ENCODE measurements at places on chromosomes 11 and 22.

DNA sequence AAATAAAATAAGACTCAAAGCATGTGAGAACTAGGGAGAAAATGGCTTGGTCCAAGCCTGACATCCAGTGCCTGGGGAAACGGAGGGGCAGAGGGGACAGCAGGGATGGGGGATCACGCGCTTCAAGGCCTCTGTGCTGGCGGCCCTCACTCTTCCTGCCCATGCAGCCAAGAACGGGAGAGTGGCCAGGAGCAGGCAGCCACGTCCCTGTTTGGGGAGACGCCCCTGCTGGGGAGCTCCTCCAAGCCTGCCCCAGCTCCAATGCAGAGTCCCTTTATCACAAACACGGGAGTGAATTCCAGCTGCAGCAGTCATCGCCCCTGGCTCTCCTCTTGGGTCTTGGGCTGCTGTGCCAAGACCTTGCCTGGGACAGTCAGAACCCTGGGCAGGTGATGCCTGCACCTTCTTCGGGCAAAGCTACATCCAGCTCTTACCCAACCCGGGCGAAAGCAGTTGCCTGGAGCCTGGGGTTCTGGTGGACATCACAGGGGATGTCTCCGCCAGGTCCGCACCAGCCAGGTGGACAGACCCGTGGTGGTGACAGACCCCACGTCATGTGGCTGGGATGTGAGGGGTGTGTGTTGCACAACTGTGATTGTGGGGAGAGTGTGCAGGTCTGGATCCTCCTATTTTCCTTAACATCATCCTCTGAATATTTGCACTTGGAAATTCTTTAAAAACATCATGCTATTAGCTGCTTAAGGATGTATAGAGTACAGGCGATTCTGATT lies 1391.3 kb downstream of the BRD1 start:
- DNase-seq, result no peak

DNA sequence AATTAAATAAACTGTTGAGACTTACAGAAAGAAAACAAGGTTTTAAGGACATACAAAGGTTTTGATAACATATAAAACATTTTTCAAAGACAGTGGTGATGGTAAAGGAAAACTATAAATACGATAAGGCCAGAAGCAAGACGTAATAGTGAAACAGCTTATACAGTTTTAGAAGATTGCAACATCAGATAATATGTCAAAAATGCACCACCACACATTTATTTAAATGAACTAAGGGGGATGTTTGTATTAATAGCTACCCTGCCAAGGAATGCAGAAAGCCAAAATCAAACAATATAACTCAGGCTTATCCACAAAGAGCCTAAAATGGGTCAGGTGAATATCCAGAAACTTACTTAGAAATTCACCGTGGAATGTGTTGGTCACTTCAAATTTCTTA lies 981.6 kb upstream of the FAT3 start:
- DNase-seq, result no peak

DNA sequence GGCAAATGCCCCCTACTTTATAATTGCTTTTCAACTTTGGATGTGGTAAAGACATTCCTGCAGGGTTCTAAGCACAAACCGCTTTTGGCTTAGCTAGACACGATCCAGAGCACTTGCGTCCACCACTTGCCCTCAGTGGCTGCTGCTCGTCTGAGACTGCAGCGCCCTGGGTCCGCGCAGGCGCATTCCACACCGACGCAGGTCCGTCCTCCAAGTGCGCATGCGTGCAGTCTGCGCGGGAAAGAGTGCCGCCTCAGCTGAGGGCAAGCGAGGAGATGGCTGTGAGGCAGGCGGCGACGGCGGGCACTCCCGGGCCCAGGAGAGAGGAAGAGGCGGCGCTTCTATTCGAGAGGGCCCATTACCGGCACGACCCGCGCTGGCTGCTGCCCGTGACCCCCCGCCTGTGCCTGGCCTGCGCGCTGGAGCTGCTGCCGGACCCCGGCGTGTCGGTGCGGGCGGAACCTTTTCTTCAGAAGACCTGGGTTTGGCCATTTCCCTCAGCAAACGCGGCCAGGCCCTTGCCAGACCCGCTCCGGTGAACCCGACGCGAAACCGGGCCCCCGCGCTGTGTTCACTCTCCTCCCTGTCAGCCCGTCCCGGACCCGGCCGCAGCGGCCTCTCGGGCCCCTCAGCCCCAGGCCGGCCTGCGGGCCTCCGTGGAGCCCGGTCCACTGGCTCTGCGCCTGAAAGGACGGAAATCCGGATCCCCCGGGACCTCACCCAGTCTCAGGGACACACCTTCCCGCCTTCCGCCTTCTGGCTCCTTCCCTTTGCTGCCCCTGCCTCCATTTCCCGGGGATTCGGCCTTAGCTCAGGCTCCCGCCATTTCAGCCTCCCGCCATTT lies at the start of gene MEI1:
MEI1 (plus strand) TSS at position 240 of the 844 bp plus-strand sequence; CDS start at position 276, 36 bp downstream.
- peak; percentile 92 for DNase-seq

DNA sequence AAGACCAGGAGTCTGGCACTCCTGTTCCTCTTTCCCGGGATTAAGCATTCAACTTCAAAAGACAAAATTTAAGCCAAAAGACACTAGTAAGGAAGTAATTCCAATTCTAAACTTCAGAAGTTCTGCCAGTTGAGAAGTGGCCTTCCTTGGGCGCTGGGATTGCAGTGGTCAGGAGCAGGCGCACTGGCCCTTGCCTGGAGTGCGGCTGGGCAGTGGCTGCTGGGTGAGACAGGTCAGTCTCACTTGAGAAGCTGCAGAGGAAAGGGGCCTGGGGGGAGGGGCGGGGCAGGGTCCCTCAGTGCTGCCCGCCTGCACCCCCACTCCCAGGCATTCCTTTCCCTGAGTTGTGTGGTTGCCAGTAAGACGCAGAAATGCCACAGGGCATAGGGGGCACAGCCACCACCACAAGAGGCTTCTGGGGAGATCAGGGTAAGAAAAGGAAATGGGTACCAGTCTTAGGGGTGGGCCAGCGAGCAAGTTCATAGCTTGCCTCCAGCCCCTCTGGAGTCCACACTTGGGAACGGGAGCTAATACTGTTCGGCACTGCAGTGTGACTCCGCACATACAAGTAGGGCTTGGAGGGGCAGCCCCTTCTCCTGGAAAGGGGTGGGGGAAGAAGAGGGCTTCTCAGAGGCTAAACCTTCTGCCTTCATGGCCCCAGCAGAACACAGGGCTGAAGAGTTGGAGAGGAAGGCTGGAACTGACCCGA lies 5.5 kb downstream of the MRPL49 start:
- DNase-seq, result no peak

DNA sequence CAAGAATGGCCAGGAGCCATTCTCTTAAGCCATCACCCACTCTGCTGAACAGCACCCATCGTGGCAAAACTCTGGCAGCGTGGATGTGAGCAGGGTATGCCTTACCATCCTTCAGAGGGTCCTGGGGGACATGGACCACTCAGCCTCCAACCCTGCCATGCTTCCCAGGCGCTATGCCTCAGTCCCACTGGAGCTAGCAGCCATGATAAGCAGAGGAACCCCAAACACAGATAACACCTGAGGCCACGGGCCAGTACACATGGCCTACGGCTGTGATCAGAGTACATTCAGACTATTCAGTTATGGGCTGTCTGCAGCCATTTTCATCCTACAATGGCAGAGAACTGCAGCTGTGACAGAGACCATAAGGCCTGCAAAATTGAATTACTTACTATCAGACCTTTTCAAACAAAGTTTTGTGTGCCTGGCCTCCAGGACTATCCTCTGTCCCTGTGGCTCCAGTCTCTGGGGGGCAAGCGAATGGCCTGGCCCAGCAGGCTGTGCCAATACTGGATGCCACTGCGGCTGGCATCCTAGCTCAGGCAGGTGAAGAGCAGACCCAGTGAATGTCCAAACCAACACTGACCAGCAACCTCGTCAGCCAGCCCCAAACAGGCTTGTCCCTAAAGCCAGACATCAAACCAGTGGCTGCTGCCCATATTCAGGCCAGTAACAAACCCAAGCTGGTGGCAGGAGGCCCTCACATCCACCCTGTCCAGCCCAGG lies 6.9 kb downstream of the ARVCF start:
- no peak for DNase-seq

- no peak for DNase-seq
Observed at GRCh38 chr11:110086892-110087309, 6.3 kb upstream of the ZC3H12C start.

DNA sequence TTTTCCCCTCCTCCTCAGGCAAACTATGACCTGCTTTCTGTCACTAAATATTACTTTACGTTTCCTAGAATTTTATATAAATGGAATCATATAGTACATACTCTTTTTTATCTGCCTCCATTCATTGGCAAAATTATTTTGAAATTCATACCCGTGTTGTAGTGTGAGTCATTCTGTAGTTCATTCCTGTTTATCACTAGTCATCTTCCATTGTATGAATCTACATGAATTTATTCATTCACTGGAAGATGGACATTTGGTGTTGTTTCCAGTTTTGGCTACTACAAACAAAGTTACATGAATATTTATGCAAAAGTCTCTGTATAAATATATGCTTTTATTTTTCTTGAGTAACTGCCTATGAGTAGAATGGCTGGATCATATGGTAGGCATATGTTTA lies 60.7 kb upstream of the OPCML start:
- no peak for DNase-seq

GRCh38 chr11:65884716-65885092 lies 3.6 kb downstream of the FIBP start:
- peak; percentile 86 for DNase-seq

DNA sequence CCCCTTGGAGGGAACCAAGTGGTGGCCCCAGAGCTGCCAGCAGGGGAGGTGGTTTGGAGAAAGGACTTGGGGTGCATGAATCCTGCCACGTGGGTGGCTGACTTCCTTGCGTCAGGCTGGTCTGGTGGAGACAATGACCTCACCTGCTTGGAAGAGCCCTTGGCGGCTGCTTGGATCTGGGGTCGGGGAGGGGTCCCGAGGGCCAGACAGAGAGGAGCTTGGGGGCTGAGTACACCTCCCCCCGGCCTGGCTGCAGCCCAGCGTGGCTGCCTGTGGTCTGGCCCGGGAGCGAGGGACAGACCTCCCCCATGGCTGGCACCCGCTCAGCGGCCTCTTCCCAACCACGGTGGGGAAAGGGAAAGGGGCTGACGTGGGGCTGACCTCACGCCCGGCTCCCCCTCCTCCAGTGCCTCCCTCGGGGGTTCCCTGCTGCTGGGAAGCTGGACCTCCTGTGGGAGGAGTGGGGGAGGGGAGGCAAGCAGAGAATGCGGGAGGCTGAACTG lies 13.8 kb downstream of the LIF start:
- no peak for DNase-seq

DNA sequence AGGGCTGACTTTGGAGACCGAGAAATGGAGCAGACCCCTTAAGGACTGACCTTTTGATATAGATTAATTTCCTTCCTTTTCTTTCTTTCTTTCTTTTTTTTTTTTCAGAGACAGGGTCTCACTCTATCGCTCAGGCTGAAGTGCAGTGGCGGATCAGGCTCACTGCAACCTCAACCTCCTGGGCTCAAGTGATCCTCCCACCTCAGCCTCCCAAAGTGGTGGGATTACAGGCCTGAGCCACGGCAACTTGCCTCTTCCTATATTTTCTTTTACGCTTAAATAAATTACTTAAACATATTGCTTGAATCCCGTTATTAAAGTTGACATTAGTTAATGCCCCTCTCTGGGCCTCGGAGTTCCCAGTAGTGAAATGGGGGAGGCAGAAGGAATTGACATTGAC lies 350 bp upstream of the KCTD14 start:
- DNase-seq, result no peak

DNA sequence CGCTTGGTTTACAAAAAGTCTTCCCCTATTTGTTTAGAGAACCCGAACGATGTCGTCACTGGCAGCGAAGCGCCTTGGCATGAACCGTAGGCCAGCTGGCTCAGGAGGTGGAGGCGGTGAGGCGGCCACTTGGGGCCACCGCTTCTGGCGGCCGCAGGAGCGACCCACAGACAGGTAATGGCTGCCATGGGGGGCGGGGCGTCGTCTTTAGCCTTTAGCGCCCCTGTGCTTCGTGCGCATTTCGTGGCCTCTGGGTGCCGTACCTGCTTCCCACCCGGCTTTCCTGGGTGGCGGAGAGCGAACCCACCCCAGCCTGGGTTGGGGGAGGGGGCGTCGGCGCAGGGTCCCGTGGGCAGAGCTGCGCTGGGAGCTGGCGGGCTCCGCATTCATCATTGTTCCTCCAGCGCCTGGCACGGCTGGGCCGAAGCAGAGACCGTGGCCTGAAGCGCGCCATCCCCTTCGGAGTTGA lies 469 bp upstream of the OSBP2 start:
- peak; percentile 36 for DNase-seq

DNA sequence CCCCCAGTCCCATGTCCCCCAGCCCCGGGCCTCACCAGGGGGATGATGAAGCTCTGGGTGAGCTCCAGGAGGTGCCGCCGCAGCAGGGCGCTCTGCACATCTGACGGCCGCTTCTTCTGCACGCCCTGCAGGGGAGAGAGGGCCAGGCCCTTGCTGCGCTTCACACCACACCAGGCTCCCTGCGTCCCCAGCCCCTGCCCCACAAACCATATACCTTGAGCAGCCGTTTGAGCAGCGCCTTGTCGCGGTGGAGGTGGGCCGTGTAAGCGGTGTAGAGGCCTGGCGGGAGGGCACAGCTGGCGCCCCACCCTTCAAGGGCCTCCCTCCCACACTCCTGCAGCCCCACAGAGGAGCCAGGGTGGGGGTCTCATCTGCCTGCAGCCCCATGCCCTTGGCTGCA lies 6.2 kb upstream of the PLXNB2 start:
- DNase-seq, result no peak

DNA sequence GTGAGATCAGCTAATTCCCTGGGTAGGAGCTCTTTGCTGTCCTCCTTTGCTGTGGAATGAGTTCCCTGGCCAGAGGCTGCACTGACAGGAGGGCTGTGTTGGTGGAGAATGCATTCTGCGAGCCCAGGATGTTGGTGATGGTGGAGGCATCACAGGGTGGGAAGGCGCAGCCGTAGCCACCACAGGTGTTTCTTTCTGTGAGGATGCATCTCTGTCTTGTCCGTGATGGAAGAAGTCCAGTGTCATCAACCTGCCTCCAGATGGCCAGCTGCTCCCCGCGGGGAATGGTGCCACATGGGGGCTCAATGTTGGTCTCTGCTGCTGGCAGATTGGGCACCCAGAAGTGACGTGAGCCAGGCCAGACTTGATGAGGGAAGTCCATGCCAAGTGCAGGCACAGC lies 972.1 kb downstream of the TBC1D22A start:
- no peak for DNase-seq

GRCh38 chr11:69816671-69817070 lies 2.5 kb downstream of the FGF3 start:
- DNase-seq, result no peak

- DNase-seq, result no peak
Observed at GRCh38 chr11:122478986-122479385, 176.5 kb upstream of the UBASH3B start.

- no peak for DNase-seq
Observed at GRCh38 chr11:87878373-87878825, 296.8 kb downstream of the RAB38 start.

DNA sequence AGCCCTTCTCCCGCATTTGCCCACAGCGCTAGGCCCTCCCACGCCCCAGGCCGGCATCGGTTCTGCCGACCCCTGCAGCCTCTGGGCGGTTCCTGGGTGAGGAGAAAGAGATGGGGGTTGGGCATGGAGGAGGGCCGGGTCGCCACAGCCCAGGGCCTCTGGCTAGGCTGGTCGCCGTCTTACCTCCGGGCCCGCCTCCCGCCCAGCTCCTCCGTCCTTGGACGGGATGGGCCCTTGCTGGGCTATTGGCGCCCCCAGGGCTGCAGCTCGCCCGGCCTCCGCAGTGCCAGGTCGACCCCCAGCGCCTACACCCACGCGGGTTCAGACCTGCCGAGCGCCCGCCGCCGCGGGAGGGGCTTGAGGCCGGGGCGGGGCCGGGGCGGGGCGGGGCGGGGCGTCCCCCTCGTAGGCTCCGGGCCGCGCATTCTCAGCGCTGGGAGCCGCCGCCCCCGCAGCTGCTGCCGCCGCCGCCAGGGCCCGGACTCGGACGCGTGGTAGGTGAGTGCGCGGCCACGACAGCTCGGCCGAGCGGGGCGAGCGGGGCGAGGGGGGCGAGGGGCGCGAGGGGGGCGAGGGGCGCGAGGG lies at the start of gene CD151:
CD151 (plus strand) TSS at position 424 of the 585 bp plus-strand sequence. CDS start 3,118 bp downstream, outside the sequence.
- peak; percentile 31 for DNase-seq

Data from CD4-positive, alpha-beta T cell treated with Interleukin-2 at 100 ng/mL for 4 hours (primary cell).